NCI-H2171 (cell line): ENCODE measurements at places on chromosomes 7 and 10.

GRCh38 chr7:142001163-142001874 is 5.6 kb downstream of the MGAM start:
- no peak for DNase-seq

- no peak for DNase-seq
These were observed 176.4 kb downstream of the ZNF248 start for GRCh38 chr10:37680716-37681616.

GRCh38 chr7:16594061-16594460 is 51.5 kb downstream of the ANKMY2 start:
- DNase-seq, result no peak

GRCh38 chr7:120996333-120996987 is 7.9 kb downstream of the CPED1 start:
- no peak for DNase-seq

DNA sequence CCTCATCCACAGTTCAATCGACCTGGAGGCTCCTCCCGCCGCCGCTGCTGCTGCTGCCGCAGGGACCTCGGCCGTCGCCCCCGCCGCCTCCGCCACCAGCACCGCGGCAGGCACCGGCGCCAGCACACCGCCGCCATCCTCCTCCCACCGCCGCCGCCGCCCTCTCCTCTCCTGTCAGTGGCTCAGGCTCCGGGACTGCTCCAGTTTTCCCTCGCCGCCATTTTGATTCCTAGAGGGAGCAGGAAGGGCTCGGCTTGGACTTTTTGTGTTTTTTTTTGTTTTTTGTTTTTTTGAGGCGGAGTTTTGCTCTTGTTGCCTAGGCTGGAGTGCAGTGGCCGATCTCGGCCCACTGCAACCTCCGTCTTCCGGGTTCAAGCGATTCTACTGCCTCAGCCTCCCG is 3.0 kb upstream of the MCM10 start:
- no peak for DNase-seq

DNA sequence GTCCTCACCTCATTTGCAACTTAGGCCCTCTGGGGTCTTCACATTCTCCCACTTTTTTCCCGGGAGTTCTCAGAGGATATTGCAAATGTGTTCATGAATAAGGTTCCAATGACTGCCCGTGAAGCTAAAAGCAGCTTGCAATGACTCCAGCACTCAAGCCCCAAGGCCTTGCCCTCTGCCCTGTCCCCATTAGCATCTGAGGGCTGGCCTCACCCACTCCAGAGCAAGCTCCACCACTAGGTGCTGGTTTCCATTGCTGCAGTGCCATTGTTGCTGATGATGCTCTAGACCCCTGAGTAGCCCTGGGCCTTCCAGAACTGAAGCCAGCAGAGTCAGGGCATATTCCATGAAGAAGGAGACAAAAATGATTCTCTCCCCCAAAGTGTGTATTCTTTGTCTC is 236.8 kb downstream of the DYNC1I1 start:
- DNase-seq, result no peak
